ENCODE measurements at places on chromosomes 6 and 20.
A peak's percentile ranks its signal among the peaks of the same experiment; 100 is the strongest.

- DNase-seq, result no peak
Measured at GRCh38 chr6:160202411-160202810, 56.2 kb downstream of the SLC22A2 start.

GRCh38 chr20:63067721-63068560, 61.2 kb upstream of the BHLHE23 start:
- no peak for DNase-seq

DNA sequence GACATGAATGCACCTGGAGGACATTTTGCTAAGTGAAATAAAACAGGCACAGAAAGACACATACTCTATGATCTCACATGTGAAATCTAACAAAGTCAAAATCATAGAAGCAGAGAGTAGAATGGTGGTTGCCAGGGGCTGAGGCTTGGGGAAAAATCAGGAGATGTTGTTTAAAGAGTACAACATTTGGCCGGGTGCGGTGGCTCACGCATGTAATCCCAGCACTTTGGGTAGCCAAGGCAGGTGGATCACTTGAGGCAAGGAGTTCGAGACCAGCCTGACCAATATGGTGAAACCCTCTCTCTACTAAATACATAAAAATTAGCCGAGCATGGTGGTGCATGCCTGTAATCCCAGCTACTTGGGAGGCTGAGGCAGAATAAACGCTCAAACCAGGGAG, 26.0 kb upstream of the LOC128125822 start:
- no peak for DNase-seq

GRCh38 chr6:168363302-168363701, 43.7 kb upstream of the DACT2 start:
- DNase-seq, result no peak

DNA sequence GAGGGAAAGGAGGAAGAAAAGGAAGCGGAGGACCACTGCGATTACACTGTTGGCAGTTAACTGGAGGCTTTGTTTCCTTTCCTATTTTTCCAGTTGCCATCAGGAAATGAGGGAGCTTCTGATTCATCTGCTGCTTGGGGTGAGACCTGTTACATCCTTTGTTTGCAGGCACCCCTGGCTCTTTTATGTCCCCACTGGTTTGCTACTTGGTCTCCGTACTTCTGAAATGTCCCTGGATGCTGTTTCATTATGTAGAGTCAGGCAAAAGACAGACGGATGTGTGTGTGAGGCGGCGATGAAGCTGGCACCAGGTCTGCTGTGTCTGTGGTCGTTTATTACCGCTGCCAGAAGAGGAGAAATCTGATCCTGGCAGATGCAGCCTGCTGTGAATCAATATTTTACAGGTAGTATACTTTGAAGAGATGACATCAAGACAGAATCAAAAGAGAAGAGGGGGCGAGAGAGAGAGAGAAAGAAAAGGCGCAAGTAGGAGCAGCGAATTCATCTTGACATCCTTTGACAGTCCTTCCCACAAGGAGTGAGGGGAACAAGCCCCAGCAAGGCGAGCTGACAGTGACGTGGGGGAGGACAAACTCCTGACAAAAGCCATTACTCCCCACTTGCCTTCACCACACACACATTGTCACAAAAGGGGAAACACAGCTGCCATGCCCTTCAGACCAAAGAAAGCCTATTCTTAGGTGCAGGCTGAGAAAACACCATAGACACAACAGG, 145.9 kb upstream of the FBXL4 start:
- DNase-seq, result no peak

DNA sequence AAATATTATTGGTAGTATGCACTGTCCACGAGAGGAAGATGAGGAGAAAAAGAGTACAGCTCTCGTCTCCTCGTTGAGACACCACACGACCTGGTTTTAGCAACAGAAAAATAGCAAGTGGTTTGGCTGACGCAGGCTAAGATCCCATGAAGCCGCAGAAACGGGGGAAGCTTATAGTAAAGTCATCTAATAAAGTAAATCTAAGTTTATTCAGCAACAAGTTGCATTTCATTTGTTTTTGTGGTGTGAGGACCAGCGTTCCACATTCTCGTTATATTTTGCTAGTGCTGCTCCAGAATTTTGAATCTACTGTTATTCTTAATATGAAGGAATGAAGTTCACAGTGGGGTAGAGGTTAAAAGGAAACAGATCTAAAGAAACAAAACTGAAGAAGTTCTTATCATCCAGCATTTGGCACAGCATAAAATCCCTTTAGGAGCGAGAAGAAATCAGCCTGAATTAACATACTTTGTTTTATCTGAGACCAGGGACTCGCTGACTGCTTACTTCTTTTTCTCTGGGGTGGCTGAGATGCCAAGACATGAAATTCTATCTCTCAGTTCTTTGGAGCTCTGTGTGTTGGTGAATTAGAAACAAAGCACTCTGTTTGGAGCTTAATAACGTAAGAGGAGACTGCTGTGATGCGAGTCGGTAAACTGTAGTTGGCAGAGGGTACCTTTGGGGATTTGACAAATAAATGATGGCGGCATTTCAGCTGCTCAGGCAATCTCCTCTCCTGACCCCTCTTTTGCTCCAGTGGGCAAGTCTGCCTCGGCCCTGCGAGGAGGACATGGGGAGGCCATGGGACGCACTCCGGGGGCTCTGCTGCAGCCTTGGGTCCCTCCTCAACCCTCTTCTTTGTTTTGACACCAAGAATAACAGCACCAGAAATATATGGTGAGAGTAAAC, 24.9 kb upstream of the IRF4 start:
- no peak for DNase-seq

GRCh38 chr20:36471885-36472636, 69.3 kb upstream of the MYL9 start:
- no peak for DNase-seq

GRCh38 chr6:7707787-7708186, 18.1 kb upstream of the BMP6 start:
- no peak for DNase-seq

- no peak for DNase-seq
Measured at GRCh38 chr6:7566617-7567173, 23.3 kb upstream of the SNRNP48 start.

- peak; percentile 55 for DNase-seq
Measured at GRCh38 chr6:121436960-121437850, 1.8 kb downstream of the GJA1 start.

GRCh38 chr6:11288065-11288464, 55.6 kb upstream of the NEDD9 start:
- no peak for DNase-seq

DNA sequence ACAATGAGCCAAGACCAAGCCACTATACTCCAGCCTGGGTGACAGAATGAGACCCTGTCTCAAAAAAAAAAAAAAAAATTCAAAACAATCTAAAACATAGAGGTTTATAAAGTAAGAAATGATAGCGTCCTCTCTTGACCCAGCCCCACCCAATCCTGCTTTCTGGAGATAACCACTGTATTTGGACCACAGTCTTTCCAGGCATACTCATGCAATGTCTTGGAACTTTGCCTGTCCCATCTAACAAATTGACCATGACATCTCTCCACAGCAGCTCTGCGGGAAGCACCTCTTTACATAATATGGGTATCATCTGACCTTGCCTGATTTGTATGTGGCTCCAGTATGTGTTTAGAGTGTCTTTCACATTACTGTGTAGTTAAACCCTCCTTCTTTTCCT, 9.1 kb upstream of the SHLD1 start:
- no peak for DNase-seq

DNA sequence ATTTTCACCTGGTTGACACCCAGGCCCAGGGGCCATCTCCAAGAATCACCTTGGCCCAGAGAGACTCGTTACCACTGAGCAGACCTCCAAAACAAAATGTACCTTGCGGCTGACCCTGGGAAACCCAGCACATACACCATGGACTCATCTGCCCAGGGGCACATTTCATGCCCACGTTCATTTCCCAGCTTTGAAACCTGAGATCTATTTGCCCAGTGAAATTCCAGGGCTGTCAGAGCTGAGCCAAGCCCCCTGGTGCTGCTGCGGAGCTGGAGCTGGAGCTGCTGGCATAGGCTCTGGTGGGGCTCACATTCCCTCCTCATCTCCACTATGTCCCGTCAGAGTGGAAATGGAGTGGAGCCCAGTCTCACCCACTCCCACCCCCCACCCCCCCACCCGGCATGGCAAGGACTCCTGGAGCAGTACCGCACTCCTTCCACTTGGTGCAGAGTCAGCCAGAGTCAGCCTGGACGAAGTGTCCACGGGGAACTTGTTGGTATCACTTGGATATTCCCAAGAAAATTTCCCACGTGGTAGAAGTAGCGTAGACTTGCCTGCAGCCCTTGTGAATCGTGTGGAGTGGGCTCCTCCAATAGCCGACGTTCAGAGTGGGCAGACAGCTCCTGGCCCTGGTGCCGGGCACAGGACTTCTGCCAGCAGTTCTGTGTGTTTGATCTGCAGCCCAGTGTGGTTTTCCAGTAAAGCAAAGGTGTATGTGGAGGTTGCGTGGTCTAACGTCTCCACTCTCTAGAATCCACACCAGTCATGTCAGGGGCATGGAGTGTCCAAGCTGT, 18.1 kb upstream of the OSER1 start:
- no peak for DNase-seq

DNA sequence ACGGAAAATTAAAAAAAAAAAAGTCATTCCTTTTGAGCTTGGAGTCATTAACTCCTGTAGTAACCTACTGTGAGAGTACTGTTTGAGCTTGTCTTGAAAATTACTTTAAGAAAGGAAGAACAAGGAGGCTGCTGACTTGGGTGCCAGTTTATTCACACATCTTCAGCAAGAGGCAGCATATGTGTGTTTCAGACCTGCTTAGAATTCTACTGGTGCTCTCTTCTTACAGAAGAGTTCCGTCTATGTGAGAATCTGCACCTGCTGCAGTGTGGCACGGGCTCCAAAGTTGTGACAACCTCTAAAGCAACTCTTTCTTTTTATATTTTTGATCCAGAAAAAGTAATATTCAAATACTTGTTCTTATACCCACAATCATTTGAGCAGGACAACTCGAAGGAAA, 117.4 kb upstream of the SOX4 start:
- no peak for DNase-seq

DNA sequence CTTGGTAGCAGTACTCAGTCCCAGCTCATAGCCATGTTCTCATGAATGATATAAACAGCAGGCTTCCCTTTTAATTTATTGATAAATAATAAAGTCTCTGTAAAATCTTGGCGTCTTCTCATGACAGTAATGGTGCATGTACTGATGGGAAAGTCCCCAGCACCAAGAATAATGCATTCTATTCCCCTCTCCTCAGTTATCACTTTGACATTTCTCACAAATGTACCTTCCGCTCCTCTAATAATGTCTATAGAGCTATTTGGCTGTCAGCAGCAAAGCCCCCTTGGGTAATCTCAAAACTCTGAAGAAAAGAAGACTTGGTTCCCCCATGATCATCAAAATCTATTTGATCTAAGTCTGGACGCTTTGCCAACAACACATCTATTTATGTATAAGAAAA, 185.0 kb upstream of the SPTLC3 start:
- DNase-seq, result no peak

DNA sequence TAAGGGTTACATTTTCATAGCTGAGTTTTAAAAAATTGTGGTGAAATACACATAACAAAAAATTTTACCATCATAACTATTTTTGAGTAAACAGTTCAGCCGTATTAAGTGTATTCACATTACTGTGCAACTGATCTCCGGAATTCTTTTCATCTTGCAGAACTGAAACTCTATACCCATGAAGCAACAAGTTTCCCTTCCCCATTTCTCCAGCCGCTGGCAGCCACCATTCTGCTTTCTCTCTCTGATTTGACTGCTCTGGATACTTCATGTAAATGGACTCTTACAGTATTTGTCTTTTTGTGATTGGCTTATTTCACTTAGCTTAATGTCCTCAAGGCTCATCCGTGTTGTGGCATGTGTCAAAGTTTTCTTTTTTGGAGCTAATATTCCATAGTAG, 341.6 kb downstream of the QKI start:
- DNase-seq, result no peak

DNA sequence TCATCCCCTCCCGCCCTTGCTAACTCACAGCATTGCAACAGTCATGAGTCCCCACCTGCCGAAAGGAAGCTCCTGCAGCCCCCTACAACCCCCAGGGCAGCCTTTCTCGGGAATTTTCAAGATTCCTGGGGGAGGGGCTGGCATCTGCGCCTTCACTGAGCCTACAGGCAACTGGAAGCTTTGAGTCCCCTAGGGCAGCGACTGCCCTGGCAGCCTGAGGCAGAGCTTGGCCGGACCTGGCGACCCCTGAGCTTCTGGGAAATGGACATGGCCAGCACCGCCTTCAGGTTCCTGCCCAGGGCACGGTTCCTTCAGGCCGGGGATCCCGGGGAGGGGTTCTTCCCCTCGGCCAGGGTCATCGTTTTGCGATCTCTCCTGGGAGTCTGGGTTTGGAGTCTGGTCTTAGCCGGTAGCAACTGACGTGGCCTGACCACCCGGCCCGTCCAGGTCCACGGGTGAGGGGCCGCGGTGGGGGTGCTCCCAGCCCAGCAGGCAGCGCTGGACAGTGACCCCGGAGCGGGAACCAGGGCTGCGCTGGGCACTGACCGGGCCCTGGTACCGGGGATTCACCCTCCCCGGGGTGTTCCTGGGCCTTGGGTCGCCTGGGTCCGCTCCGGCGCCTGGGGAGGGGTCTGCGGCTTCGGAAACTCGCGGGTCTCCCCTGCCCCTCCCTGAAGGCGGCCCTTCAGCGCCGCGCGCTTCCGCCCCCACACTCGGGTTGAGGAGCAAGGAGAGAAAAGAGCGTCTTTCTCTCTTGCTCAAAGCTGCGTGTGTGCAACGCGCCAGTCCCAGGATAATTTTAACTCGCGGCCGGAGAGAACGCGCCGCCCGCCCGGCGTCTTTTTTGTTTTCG, 593 bp upstream of the COL9A3 start:
- DNase-seq, result peak; percentile 23

DNA sequence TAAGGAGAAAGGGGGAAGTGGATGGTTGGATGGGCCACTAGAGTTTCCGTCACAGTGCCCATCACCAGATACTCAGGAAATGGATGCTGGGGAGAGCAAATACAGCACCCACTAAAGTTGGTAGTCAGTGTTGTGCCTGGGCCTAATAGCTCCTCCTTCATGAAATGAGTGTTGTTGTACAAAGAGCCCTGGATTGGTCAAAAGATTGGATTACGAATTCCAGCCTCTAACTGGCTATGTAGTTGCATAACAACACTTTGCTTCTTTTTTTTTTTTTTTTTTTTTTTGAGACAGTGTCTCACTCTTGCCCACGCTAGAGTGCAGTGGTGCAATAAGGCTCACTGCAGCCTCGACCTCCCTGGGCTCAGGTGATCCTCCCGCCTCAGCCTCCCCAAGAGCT, 27.4 kb downstream of the KCNG1 start:
- no peak for DNase-seq

DNA sequence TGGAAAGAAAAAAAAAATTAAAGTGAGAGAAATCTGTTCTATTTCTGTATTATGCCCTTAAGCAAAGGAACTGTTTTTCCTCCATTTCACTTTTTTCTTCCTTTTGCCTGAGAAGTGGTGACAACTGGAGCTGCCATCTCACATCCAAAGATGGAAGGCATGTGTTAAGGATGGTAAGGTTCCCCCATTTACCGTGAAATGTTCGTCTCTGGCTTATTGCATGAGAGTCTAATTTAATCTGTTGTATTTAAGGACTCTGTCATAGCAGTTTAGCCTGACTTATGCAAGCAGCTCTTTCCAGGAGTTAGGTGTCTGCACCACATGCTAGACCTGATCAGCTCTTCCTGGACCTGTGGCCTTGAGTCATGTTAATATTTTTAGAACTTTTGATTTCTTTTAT, 389.5 kb upstream of the MAP3K7 start:
- no peak for DNase-seq
